ENCODE measurements at places on chromosomes 2 and 18.

DNA sequence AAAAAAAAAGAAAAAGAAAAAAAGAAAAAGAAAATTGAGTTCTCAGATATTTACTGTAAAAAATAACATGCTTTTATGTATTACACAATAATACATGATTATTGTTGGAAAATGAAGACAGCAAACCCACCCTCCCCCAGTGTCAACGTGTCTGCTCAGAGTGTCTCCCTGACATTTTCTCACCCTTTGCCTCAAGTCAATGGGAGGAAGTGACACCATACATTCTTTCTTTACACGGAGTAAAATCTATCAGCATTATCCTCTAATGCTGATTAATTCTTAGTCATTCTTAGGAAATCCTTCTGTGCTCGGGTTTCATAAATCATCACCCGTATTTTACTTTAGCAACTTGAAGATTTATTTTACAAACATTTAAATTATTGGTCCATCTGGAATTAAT is 32.0 kb downstream of the CTAGE1 start:
- no peak for DNase-seq

DNA sequence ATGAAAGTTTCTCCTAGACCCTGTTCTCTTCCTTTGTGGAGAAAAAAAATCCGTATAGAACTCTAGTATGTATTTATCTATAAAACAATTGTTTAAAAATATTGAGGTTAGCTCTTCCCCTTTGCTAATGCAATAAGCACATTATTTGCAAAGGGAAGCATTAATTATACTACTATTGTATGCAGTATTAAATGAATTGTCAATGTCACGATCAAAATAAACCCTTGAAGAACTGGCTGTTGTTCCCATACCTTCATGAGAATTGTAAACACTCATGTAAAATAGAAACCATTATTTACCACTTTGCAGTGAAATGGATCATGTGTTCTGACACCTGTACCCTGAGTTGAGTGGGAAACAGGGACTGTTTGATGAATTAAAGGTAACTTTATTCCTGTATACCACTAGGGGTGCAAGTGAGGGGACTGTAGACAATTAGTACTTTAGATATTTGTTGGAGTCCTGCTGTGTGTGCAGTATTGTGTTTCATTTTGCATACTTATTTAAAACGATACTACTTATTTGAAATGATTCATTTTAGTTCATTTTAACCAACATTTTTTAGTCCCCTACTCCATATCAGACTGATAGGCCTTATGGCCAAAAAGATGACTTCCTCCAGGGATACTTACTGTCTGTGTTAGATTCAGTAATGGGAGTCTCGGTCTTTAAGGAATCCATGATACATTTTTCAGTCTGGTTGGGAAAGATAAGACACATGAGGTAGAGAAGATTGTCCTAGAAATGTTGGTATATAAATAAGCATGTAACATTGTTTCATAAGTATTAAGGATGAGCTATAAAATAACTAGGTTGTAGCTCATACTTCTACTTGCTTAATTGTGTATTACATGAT is 7.9 kb downstream of the PKP4 start:
- DNase-seq, result peak; percentile 29

- DNase-seq, result no peak
Measured at GRCh38 chr2:130390460-130391057, 34.7 kb downstream of the PTPN18 start.

DNA sequence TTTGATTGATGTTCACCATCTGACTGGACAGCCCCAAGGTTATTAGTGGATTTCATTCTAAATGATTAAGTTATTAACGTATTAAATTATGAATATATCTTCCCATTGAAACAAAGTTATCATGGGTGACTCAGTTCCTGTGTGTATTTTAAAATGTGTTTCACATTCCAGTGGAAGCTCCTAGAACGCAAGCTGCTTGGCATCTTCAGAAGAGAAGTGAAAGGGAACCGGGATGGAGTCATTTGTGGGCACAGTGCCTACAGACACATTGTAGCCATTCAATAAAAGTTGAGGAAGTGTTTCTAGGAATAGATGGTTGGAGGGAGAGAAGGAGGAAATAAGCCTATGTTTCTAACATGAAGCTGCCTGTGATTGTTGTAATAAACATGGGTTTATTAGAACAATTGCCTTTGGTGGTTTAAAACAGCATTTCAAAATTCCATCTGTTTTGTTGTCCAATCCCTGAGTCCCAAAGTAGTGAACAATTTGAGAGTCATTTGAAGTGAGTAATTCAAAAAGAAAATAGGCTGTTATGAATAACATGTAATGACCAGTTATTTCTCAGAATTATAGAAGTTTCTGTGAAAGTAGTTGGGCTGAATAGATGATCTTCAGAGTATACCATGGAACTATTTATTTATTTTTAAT is 143.5 kb downstream of the PKP4 start:
- DNase-seq, result no peak

- no peak for DNase-seq
Measured at GRCh38 chr2:57180042-57180567, 866.5 kb upstream of the VRK2 start.

- no peak for DNase-seq
Measured at GRCh38 chr2:226608451-226608850, 191.2 kb downstream of the IRS1 start.

DNA sequence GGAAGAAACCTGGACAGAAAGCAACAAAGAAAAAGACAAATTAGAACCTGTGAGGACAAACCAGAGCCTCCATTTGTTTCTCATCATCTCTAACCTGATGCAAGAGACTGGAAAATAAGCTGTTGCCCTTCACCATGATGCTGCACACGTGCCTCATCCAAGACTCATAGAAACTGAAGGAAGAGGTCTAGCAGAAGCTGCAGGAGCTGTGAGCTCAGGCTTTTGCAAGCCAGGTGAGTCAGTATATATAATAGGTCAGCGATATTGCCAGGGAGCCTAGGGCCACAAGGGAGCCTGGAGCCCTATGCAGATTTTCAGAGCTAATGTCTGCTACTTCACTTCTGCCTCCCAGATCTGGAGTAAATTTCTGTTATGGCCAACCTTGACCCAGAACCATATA is 163.1 kb downstream of the LNPK start:
- DNase-seq, result no peak

- DNase-seq, result no peak
Measured at GRCh38 chr2:185522472-185522871, 216.1 kb upstream of the FSIP2 start.

DNA sequence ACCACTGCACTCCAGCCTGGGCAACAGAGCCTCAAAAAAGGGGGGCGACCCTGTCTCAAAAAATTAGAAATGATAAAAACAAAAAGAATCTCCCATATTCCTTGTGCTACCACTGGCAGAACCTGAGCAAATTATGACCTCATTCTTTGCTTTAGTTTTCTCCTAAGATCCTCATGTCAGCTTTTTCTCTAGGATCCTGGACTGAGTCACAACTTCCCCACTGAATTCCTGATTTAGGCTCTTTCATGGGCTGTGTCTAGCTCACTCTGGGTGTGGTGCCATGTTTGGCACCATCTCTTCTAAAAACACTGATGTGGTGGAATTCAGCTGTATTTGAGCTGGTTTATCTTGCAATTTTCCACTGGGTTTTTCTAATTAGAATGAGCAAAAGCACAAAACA is 37.1 kb downstream of the EXOC6B start:
- no peak for DNase-seq

GRCh38 chr2:70921031-70921430 is 14.7 kb upstream of the ATP6V1B1 start:
- DNase-seq, result no peak
